ENCODE measurements at places on chromosomes 4 and X.

- DNase-seq: peak; percentile 52
Measured at GRCh38 chr4:185201977-185202962, 1.5 kb downstream of the CFAP97 start.

DNA sequence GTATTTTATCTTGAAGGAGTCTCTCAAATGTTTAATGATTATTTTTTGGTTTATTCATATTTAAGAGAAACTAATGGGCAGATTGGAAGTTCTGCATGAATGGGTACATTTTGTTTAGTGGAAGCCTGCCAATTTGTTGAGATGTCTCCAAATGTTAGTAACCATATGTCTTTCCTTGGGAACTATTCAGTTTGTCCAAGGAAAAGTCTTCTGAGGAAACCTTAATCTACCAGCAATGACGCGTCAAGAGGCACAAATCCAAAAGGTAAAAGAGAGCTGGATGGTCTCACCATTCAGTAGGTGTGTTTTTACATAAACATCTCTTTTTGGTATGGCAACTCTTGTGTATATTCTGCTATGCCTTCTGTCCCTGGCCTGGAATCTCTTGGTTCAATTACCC, 37.4 kb upstream of the NDST3 start:
- DNase-seq: no peak

- no peak for DNase-seq
Measured at GRCh38 chr4:28279249-28279648, 1418.6 kb downstream of the STIM2 start.

- DNase-seq: peak; percentile 15
Measured at GRCh38 chr4:10582059-10582686, 102.4 kb downstream of the CLNK start.

DNA sequence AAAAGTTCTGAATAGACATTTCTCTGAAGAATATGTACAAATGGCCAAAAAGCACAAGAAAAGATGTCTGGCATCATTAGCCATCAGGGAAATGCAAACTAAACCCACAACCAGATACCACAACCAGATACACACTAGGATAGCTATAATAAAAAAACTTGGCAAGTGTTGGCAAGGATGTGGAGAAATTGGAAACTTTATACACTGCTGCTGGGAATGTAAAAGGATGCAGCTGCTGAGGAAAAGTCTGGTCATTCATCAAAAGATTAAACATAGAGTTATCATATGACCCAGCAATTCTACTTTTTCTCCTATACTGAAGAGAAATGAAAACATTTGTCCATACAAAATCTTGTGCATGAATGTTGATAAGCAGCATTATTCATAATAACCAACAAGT, 92.3 kb downstream of the UCHL1 start:
- no peak for DNase-seq

- no peak for DNase-seq
Measured at GRCh38 chrX:84336646-84337045, 148.6 kb upstream of the RPS6KA6 start.

- DNase-seq: no peak
Measured at GRCh38 chr4:137015426-137016409, 516.6 kb downstream of the PCDH18 start.

DNA sequence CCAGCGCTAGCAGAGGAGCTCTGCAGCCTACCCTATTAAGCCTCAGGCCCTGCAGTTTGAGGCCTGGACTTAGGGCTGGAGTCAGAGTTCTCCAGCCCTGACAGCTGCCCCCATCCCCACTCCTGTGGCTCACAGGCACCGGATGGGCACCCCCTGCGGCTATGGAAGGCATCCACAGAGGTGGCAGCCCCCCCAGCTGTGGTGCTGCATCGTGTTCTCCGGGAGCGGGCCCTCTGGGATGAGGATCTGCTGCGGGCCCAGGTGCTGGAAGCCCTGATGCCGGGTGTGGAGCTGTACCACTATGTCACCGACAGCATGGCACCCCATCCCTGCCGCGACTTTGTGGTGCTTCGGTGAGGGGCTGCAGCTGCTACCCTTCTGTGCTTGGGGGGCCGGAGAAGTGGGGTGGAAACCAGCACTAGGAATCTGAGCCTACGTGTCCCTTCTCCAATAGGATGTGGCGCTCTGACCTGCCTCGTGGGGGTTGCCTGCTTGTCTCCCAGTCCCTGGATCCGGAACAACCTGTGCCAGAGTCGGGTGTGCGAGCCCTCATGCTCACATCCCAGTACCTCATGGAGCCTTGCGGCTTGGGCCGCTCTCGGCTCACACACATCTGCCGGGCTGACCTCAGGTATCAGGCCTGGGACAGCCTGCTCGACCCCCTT, 76.2 kb downstream of the STARD8 start:
- DNase-seq: no peak

DNA sequence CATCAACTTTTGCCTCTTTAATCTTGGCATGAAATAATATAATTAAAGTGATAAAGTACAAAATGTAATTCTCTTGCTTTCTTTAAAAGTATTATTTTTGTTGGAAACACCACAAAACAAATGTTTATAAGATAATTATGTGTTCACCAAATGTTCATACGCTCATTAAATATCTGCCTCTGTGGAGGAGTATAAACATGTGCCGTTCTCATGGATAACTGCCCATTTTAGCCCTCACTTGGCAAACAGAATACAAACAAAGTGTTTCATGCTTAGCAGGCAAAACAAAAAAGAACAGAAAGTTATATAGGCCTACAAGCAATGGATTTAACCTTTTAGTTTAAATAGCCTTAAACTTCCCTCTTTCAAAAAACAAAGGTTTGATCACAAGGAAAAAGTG, 800.5 kb upstream of the DIAPH2 start:
- DNase-seq: no peak

DNA sequence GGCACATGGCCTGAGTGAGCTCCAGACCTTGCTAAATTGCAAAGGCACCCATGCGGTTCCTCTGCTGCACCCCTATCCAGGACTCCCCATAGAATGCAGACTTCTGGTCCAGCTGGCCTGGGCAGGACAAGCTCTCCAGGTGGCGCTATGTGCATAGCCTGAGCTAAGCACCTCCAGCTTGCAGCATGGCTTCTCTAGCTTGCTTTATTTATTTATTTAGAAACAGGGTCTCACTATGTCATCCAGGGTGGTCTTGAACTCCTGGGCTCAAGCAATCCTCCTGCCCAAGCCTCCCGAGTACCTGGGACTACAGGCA, 5.5 kb upstream of the WFS1 start:
- DNase-seq: peak; percentile 46

- DNase-seq: no peak
Measured at GRCh38 chrX:31508338-31508737, 436.5 kb upstream of the FTHL17 start.

DNA sequence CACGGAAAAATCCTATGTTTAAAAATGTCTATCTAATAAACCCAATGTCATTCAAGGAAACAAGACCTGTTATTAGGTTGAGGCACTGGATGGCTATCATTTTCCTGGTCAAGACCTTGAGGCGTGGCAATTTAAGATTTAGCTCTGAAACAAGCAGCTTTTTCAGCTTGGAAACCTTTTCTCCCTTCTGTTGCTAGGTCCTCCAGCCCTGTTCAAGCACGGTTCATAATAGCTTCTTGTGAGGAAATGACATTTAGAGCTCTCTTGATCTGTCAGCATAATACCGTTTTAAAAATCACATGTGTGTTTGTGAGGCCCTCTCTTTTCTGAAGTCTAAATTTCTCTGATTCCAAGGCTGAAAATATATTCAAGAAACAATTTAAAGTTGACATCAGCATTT, 133.6 kb upstream of the GRPR start:
- no peak for DNase-seq

GRCh38 chrX:105134273-105134672, 86.2 kb downstream of the TEX13A start:
- no peak for DNase-seq

Data from activated CD4-positive, alpha-beta memory T cell treated with anti-CD3 and anti-CD28 coated beads for 36 hours (primary cell).